ENCODE measurements at places on chromosomes 7 and 10. TPM values are rescaled to one million over a fixed set of nuclear protein-coding genes. Genes with fewer than 3 reads are reported as not detected.
A peak's percentile ranks its signal among the peaks of the same experiment; 100 is the strongest.

DNA sequence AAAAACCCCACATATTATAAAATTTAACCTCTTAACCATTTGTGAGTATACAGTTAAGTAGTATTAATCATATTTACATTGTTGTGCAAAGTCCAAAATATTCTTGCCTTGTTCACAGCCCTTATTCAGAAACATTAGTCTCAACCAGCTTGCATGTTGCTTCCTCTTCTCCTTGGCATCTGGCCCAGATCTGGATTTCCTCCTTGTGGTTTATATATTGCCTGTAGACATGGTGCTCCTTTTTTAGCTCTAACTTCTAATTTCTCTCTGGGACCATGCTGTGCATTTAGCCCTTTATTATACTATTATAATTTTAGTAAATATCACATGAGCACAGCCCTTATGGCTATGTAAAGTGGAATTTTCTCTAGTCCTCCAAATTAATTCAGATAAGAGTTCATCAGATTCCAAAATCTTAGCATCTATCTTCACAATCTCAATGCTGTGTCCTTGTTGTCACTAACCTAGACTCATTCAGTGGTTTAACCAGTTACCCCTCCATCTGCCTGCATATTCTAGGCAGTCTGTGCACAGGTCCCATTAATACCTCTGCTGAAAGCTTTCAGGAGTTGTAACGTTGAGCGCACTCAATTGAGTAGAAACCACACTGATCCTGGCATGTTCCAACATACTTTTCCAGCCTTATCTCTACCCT is 7.9 kb downstream of the CPED1 start:
- no peak for DNase-seq

The SLC18A3 gene
- total RNA-seq: not detected

DNA sequence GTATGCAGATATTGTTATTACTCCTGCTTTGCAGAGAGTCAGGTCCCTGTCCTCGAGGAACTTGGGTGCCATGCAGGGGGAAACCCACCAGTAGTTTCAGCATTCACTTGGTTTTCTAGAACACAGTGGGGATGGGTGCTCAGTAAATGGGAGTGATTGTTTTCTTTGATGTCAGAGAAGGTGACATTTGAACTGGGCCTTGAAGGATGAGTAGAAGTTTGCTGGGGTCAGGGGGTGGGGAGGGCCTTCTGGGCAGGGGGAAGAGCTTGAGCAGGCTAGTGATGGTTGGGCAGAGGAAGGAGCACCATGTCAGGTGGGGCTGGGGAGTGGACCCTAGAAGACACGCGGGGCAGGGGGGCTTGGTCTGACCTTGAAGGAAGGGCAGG is 5.9 kb downstream of the ADAMTS14 start:
- DNase-seq: no peak

GRCh38 chr10:60466267-60467201 is 76.9 kb upstream of the ANK3 start:
- no peak for DNase-seq

DNA sequence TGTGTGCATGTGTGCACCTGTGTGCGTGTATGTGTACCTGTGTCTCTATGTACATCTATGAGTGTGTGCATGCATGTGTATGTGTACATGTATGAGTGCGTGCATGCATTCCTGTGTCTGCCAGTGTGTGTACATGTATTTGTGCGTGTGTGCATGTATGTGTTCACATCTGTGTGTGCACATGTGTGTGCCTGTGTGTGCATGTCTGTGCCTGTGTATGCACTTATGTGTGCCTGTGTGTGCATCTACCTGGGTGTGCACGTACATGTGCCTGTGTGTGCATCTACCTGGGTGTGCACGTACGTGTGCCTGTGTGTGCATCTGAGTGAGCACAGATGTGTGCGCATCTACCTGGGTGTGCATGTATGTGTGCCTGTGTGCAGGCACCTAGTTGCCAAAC is 102.2 kb upstream of the DIP2C start:
- DNase-seq: no peak

- DNase-seq: peak; percentile 82
Observed at GRCh38 chr10:47405857-47406547, 21.9 kb upstream of the ZNF488 start.

The CALML3 gene
- total RNA-seq: not detected

GRCh38 chr10:92848037-92848440 is 281 bp upstream of the EXOC6 start:
- DNase-seq: no peak

DNA sequence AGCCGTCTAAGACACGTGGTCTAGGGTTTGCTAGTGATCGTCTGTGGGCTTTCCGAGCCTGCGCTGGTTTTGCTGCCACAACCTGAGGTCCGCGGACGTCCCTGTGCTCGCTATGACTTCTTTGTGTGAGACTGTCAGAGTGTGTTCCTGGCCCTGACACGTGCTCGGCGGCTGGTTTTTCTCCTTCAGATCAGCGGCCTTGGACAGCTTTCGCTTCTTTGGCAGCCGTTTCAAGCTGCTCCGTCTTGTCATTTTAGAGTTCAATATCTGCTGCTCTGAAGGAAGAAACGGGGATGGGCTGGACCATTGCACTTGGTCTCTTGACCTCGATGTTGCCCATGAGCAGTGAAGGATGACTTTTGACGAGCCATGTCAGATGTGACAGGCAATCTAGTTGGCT is 147.3 kb downstream of the MGMT start:
- DNase-seq: no peak

The BMPER gene
- 4.6 TPM for total RNA-seq

The SPOCK2 gene
- total RNA-seq: 5.8 TPM

- no peak for DNase-seq
Observed at GRCh38 chr7:41297166-41297565, 405.7 kb downstream of the INHBA start.

DNA sequence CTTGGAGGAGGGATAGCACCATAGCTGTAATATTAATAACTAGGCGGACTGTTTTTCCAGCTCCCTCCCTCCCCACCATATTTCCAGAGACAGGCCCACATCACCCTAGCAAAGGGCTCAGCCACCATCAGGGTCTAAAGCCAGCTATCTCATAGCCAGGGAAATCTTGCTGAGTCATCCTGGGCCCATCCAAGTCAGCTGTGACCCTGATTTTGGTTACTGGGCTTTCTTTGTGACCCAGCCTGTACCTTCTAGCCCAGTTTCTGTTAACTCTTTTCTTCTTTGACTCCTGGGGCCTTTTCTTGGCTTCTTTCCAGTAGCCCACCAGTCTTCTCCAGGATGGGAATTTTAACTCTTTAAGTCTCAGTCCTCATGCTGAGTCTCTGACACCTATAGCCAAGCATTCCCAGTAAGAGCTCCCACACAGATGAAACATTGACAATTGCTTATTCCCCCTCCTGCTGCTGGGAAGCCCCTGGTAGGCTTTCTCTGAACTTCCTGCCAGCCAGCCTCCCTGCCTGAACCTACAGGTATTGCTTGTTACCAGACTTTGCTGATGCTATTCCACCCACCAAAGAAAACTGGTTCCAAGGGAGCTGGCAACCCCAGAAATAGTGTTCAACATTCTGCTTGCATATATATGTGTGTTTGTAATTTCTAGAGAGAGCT is 34.8 kb upstream of the ADO start:
- DNase-seq: no peak

The TRIM50 gene
- 0.71 TPM for total RNA-seq

The RNF32 gene
- total RNA-seq: not detected

The ACTR3C gene
- total RNA-seq: 2.6 TPM

The VIPR2 gene
- total RNA-seq: 4.6 TPM

GRCh38 chr7:155733582-155734444 is 78.5 kb downstream of the SHH start:
- DNase-seq: no peak

DNA sequence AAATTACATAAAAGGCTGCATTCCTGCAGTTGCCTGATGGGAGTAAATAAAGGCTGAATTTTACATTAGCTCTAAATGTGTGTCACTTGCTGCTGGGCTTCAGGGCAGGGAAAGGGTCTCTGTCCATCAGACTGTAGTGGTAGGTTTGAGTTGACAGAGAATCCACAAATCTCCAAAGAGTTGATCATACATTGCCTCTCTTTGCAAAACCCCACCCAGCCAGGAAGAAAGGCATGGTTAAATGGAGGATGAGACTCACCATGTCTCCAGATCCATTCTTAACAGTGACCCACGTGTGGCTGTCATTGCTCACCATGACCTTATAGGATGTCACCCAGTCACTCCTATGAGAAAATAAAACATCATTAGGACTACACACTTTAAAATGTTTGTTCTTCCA is 92.8 kb downstream of the CPXM2 start:
- DNase-seq: no peak

DNA sequence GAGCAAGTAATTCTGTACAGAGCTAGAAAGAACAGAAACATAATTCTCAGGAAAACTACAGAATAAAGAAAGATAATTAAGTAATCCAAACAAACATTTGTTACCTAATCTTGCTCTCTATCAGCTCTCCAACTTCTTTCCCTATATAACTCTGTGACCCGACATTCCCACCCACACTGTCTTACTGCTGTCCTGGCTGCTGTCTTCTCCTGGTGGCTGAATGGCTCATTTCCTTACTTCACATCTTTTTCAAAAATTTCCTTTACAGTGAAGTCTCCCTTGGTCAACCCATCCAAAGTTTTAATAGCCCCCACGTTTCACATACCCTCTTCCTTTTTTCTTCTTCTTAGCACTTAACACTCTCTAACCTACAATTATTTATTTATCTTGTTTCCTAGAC is 64.0 kb downstream of the HYCC1 start:
- DNase-seq: no peak

The MGAM2 gene
- total RNA-seq: 1.2 TPM

- DNase-seq: no peak
Observed at GRCh38 chr7:33262476-33262875, 133.1 kb downstream of the BBS9 start.

GRCh38 chr7:48691788-48692187 is 232.6 kb upstream of the CDC14C start:
- DNase-seq: no peak

The BMPR1A gene
- total RNA-seq: 43.5 TPM

DNA sequence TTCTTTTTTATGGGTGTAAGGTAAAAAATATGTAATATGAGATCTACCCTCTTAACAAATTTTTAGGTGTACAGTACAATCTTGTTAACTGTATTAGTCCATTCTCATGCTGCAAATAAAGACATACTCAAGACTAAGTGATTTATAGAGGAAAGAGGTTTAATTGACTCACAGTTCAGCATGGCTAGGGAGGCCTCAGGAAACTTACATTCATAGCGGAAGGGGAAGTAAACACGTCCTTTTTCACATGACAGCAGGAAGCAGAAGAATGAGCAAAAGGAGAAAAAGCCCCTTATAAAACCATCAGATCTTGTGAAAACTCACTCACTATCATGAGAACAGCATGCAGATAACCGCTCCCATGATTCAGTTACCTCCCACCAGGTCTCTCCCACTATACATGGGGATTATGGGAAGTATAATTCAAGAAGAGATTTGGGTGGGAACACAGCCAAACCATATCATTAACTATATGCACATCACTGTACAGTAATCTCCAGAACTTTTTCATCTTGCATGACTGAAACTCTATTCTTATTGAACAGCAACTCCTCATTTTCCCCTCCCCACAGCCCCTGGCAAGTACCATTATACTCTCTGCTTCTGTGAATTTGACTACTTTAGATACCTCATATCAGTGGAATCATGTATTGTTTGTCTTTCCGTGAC is 127.4 kb downstream of the WNT2 start:
- no peak for DNase-seq

The UBE2D4 gene
- total RNA-seq: 25.1 TPM

The MAGI2 gene
- 9.7 TPM for total RNA-seq

The GARIN1A gene
- 10.2 TPM for total RNA-seq

DNA sequence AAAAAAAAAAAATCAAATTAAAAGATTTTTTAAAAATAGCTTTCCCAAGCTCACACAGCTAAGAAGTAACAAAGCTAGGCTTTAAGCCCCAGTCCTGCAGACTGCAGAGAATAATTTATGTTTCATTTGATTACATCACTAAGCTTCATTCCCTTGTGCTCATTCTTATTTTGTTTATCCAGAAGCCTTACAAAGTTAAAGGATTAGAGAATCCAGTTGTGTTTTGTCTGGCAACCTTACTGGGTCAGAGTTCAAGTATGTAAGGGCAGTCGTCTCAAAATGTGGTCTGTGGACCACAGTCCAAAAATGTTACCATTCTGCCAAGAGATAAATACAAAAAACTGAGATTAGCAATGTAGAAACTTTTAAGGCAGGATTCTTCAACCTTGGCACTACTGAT is 32.1 kb upstream of the EZH2 start:
- no peak for DNase-seq

- no peak for DNase-seq
Observed at GRCh38 chr7:45295222-45295621, 137.6 kb downstream of the RAMP3 start.

DNA sequence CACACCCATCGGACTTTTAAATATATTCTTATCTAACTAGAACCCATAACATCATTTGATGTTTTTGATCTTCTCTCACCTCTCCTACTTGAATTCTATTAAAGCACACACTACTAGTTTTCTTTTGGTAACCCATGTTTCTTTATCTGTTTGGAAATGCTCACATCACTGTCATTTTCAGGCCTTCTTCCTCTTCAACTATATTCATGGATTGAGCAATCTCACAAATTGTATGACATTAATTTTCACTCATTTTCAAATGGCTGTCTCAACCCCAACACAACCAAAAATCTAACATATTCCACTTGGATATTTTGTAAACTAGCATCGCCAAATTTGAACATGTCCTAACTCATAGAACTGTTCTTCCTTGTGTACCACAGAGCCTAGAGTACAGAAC is 488.0 kb upstream of the SEMA3A start:
- DNase-seq: no peak

The PPP3CB gene
- total RNA-seq: 50.5 TPM

DNA sequence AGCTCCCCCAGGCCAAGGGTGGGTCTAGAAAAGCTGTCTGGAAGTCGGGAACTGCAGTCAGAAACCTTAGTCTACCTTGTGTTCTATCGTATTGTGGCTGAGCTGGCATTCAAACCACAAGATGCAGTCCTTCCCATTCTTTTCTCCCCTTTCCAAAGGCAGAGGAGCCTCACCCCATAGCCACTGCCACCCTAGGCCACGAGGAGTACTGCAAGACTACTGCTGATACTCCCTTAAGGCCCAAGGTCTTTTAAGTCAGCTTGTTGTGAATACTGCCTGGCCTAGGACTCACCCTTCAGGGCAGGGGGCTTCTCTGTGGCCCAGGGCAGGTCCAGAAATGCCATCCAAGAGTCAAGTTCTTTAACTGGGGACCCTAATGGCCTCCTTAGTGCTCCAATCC is 214.5 kb upstream of the CNTNAP2 start:
- DNase-seq: no peak

DNA sequence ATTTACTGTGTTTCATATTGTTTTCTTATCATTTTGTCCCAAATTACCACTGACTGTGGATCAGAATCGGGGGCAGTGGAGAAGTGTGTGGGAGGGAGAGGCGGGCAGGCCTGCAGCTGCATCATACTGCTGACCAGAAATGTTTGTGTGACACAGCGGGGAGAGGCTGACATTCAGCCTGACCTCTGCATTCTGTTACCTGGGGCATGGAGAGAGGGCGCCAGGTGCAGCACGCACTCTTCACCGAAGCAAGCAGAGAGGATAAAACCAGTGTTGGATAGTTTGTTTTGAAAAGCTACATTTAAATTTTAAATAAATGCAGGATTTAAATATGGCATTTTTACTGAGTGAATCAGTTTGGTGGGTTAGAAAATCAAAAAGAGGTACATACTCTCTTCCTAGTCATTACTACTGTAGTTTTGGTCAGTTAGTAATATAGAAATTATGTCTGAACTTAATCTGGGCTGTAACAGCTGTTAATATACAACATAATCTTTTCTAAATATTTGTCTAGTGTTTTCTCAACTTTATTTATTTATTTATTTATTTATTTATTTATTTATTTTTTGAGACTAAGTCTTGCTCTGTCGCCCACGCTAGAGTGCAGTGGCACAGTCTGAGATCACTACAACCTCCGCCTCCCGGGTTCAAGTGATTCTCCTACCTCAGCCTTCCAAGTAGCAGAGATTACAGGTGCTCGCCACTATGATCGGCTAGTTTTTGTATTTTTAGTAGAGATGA is 8.8 kb upstream of the STMP1 start:
- DNase-seq: no peak
